ENCODE measurements at places on chromosomes 1 and 21.

DNA sequence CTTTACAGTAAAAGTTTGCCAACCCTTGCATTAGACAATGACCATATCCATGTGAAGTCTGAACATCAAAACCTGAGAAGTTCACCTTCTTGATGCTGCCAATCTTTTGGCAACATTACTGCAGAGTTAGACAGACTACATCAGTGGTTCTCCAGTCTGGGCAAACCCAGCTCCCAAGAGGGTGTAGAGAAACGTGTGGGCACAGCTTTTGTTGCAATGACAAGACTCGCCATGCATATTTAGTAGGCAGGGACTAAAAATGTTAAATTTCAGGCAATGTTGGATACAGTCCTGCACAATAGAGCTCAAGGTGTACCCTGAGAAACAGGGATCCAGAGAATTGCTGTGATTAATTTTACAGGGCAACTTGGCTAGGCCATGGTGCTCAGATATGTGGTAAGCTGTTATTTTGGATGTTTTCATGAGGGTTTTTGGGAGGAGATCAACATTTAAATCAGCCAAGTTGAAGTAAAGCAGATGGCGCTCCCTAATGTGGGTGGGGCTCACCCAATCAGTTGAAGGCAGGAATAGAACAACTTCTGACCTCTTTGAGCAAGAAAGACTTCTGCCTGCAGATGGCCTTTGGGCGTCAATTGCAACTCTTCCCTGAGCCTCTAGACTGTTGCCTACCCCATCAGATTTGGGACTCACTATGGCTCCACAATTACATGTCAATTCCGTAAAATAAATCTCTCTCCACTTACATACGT lies 37.6 kb upstream of the CLDN14 start:
- no peak for DNase-seq

- no peak for DNase-seq
Observed at GRCh38 chr1:230090194-230090711, 23.2 kb downstream of the GALNT2 start.

DNA sequence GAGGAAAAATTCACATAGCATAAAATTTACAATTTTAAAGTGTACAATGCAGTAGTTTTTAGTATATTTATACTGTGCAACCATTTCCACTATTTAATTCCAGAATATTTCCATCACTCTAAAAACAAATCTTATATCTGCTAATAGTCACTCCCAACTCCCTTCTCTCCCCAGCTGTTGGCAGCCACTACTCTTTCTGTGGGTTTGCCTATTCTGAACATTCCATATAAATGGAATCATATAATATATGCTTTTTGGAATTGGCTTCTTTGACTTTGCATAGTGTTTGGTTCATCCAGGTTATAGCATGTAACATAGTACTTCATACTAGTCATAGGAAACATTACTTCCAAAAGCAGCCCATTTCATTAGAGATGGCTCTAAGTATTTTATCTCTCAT lies 25.0 kb upstream of the TMEM39B start:
- DNase-seq = no peak

DNA sequence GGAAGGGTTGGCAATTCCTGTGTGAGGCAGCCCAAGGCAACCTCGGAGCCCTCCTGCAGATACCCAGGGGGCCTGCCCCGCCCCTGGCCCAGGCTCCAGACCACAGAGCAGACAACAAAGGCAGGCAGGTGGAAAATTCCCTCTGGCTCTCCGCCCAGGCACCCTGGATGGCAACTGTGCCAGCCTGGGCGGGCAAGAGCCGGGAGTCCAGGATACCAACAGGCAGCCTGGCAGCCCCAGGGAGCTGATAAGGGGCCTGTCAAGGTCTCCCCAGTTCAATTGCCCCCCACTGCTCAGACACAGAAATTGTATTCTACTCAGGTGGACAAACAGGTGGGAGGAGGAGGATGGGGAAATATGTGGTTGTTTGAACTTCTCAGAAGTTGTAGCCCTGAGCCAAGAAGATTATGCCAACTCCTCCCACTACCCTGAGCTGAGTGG lies 15.4 kb upstream of the GPR37L1 start:
- no peak for DNase-seq

- DNase-seq = no peak
Observed at GRCh38 chr1:160664573-160665051, 17.8 kb upstream of the SLAMF1 start.

DNA sequence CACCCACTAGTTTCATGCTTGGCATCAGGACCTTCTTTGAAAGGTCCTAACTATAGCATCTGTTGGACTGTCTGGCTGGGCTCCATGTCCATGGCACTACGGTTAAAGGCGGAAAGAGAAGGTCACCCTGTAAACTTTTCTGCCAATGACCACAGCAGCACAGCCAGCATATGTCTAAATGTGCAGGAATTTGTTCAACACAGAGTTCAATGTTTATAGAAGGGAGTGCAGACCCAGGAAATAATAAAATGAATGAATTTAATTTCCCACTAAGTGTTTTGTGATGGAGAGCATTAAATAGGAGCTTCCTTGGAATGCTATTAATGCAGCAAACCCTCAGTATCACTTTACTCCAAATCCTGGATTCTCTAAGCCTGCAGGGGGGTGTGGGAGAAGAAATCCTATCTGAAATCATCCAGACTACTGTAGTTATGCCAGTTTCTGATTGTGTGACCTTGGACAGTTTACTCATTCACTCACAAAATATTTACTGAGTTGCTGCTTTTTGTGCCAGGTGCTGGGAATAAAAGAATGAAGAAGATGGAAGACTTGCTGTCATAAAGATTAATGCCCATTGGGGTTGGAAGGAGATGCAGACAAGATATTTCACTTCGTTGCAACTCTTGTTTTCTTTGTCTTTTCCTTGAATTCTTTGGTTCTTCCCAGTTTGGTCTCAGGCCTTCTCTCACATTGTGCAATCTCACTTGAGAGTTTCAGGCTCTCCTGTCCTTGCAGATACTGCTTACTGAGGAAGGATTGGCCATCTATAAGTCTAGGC lies 195.0 kb downstream of the ROR1 start:
- DNase-seq = no peak

DNA sequence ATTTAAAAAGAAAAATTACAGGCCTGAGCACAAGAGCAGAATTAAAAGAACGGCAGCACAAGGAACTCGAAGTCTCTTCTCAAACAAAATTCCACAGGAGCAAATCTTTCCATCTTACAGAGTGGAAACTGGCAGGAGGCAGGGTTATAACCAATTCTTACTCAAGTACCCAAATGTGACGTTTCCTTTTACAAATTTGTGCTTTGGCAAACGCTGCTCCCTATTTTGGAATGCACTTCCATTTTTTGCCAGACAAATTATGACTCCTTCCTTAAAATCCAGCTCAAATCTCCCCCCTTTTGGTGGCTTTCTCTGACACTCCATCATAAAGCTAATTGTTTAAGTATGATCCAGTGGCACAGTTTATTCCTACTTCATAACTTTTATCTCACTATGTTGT lies 7.8 kb downstream of the ERI3 start:
- DNase-seq = no peak

GRCh38 chr1:205929496-205930194 lies 13.6 kb downstream of the SLC26A9 start:
- DNase-seq = no peak

DNA sequence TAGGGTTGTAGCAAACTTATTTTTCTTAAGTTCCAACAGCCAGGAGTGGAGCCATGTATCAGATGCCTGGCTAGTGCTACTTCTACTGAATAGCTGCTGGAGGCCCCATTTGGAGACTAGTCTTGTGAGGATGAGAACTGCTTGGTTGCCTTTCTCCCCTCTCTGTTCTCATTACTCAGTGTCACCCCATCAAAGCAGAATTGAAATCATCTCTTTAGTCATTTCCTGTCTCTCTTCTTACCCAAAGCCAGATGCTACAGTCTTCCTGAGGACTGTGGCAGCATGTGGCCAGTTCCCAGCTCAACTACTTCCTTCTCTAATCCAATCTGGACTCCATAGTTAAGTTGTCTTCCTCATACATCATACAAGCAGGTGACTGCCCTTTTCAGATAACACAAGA lies 197.5 kb downstream of the BRINP2 start:
- DNase-seq = no peak

- no peak for DNase-seq
Observed at GRCh38 chr1:3718764-3719163, 33.5 kb upstream of the CCDC27 start.

DNA sequence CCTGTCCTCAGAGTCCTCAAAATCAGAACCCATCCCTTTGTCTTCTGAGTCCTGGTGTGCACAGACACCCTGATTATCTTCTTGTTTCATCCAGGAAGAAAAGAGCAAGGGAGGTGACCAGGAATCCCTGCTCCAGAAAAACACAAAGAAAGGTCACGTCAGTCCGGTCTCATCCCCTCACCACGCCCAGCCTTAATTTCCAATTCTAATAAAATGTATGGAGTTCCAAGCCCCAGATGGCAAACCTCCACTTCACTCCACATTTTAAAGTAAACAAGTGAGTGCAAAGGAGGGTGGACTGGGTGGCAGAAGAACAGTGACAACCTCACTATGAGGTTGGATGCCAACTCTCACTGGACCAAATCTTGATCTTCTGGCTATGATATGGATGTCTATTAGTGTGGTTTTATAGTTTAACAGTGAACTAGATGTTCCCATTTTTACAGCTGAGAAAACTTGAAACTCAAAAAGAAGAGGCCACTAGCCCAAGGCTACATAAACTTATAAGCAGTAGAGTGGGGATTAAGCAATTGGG lies 22.0 kb downstream of the ZNF697 start:
- DNase-seq = no peak

GRCh38 chr1:193338194-193338593 lies 151.8 kb upstream of the B3GALT2 start:
- no peak for DNase-seq

GRCh38 chr1:89604414-89604735 lies 28.5 kb upstream of the LRRC8C start:
- no peak for DNase-seq

DNA sequence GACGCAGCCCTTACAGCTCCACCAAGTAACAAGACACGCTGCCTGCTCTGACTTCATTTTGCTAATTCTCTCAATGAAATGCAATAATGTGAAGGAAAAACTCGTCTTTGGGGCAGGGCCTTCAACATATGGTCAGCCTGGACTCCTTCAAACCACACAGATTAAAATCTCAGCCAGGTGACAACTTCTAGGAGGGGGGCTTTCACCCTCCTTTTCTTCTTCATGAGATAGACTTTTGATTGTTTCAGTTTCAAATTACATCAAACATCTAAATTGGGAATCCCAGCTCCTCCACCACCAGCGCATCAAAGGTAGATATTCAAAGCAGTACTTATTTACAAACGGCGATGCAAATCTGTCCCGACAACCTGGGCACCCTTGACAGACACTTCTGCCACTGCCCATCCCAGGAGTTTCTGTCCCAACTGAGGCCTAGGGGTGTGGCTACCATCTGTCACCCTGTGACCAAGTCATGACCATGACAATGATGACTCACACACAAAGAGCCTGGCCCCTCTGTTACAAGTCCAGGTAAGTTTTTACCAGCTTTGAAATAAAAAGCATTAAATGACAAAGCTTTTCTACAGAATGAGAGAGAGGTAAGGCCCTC lies 29.7 kb downstream of the SSBP3 start:
- DNase-seq = no peak

DNA sequence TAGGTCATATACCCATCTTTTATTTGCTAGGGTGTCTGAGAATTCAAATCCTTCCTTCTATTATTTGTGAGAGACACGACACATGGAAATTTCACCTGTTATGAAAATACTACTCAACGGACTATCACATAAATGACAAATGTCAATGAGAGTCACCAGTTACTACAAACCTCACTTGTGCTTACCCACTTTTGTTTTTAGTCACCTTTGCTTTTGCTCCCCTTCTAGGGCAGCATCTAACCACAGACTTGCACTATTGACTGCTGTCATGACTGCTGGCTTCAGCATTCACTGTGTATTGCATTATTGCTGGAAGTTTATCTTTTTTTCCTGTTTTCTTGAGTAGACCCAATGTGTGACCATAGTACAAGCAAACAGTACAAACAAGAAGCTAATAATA lies 1048.0 kb downstream of the PLA2G4A start:
- DNase-seq = no peak

GRCh38 chr1:245213066-245213831 lies 58.5 kb downstream of the KIF26B start:
- no peak for DNase-seq

GRCh38 chr1:194042736-194043135 lies 856.3 kb upstream of the B3GALT2 start:
- DNase-seq = no peak

- no peak for DNase-seq
Observed at GRCh38 chr1:114118351-114118990, 35.2 kb downstream of the SYT6 start.

- no peak for DNase-seq
Observed at GRCh38 chr1:63411066-63411465, 43.6 kb downstream of the ALG6 start.

DNA sequence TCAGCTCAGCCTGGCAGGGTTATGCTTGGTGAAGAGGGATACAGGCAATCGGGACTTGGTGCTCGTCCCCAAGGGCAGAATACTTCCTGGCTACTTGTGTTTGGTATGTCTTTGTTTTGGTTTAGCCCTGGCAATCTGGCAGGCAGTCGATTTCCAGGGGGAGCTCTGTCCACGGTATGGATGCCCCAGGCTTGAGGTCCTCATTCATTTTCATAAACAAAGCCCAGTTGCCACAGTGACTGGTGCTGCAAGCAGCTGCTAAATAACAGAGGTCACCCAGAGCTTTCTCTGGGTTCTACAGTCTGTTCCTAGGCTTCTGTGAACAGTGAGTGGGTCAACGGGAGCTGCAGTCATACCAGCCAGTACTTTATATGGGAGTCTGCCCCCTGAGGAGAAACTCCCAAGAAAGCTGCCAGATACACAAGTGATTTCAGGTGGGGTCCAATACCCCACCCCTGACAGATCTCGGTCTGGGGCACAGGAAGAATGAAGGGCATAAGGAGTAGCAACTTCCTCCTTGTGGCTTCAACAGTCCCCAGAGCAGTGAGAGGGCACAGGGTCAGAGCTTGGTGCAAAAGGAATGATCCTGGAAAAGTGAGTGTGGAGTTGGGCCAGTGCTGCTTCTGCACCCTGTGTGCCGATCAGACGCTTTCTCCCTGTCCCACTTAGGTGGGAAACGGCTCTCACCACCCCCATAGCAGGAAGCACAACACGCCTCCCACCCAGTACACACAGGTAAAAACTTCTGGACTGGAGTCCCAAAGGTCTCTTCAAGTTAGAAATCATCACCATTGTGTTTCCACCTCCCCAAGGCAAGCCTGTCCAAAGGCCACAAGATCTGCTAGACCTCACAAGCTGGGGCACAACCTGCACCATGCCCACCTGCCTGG lies 55.5 kb downstream of the TGFBR3 start:
- DNase-seq = no peak

DNA sequence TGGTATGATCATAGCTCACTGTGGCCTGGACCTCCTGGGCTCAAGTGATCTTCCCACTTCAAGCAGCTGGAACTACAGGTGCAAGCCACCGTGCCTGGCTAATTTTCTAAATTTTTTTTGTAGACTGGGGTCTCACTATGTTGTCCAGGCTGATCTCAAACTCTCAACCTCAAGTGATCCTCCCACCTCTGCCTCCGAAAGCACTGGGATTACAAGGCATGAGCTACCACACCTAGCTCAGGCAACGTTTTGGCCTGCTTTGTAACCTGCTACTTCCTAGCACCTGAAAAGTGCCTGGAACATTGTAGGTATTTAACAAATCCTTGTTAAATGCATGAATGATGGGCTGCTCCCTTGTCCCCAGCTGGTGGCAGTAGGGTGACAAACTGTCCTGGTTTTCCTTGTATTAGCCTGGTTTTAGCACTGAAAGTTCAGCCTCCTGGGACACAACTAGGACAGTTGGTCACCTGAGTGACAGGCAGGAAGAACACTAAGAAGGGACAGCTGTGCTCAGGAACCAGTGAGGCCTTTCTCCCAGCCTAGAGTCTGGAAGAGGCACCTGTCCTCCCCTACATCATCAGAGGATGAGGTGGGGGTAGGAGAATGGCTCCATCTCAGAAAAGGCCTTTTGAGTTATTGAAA lies 88.5 kb upstream of the CD34 start:
- DNase-seq = no peak

Measured in stimulated activated CD8-positive, alpha-beta memory T cell treated with anti-CD3 and anti-CD28 coated beads, Interleukin-7, amount 100 ng/mL, for 48 hours (primary cell).